ENCODE measurements at places on chromosomes 1 and 21.

- DNase-seq = no peak
These were observed 2.1 kb upstream of the CIART start for GRCh38 chr1:150280138-150280707.

DNA sequence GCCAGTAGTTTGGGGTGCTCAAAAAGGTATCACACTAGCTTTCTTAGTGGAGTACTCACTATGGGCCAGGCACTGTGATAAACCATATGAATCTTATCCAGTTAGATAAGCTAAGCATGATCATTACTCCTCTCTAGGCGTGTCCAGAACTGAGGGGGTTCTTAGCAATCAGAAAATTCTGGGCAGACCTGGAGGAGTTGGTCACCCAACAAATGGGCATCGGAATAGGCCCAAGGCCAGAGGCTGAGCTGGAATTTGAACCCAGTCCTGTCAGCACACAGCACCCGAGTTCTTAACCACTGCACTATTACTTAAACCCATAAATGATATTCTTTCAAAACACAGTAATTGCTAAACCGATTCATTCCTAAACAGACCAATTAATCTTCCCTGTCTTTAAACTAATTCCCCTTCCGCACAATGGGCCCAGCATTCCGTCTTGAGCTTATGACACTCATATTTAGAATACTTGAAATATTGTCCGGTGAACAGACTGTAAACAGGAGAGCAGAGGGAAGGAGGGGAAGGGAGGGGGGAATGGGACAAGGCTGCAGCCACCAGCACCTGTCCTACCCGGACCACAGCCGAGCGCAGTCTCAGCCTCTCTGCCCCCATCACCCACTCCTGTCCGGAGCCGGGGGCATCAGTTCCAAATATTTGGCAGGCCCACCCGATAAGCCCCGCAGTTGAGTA, 113.0 kb upstream of the GADD45A start:
- no peak for DNase-seq

- no peak for DNase-seq
These were observed 102.5 kb upstream of the CASZ1 start for GRCh38 chr1:10898921-10899320.

- DNase-seq = no peak
These were observed 408.0 kb downstream of the SIPA1L2 start for GRCh38 chr1:232221802-232222499.

GRCh38 chr1:51627672-51628071, 10.8 kb downstream of the OSBPL9 start:
- DNase-seq = peak; percentile 11

- DNase-seq = no peak
These were observed 1260.6 kb upstream of the ADGRL2 start for GRCh38 chr1:80540149-80540548.

DNA sequence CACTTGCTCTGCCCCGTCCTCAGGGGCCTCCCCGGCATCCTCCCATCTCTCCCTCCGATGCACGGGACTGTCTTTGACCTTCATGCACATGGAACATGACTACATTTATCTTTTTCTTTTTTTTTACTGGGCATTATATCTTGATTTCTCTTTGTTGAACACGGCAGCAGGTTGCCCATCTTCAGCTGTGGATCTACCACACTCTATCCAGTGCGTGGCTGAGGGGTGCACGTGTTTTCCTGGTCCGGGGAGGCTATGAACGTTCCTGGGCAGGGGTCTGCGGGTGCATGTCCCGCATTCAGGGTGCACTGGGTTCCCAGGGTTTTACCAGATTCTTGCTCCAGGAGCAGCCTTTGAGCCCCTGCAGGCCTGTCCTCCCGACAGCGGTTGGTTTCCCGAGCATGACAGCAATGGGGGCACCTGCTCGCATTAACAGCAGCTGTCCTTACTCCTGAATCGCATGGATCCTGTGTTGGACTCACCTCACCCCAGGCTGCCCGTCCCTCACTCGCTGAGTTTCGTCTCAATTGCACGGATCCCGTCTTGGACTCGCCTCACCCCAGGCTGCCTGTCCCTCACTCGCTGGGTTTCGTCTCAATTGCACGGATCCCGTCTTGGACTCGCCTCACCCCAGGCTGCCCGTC, 7.4 kb downstream of the POFUT2 start:
- DNase-seq = no peak

DNA sequence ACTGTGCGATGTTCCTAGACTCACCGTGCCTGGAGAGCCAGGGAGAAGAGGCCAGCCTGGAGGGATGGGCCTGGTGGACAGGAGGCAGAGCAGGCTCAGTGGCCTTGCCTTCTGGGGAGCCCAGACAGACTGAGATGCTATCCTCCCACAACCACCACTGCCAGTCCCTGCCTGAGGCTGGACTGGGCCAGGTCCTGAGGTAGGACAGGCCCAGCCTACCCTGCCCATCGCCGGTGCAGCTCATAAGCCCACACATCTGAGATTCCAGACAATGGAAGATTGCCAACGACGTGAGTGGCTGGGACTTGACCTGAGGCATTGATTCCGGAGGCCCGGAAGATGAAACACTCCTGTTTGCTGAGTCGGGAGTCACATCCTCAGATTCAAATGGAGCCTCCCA, 5.8 kb downstream of the CLEC20A start:
- no peak for DNase-seq

- DNase-seq = no peak
These were observed 184.5 kb downstream of the DHRS3 start for GRCh38 chr1:12433323-12434053.

DNA sequence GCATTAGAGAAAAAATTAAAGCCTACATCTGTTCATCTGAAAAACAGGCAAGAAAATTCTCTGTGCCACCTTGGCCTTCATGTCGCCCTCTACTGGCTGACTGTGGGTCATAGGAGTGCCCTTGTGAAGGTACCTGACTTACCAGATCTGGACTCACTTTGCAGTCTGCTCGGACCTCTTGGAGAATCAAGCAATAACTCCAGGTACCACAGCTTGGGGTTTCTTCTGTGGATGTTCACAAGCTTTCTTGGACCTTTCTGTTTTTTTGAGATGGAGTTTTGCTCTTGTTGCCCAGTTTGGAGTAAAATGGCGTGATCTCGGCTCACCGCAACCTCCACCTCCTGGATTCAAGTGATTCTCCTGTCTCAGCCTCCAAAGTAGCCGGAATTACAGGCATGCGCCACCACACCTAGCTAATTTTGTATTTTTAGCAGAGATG, 2.4 kb upstream of the PRAMEF18 start:
- peak; percentile 17 for DNase-seq

DNA sequence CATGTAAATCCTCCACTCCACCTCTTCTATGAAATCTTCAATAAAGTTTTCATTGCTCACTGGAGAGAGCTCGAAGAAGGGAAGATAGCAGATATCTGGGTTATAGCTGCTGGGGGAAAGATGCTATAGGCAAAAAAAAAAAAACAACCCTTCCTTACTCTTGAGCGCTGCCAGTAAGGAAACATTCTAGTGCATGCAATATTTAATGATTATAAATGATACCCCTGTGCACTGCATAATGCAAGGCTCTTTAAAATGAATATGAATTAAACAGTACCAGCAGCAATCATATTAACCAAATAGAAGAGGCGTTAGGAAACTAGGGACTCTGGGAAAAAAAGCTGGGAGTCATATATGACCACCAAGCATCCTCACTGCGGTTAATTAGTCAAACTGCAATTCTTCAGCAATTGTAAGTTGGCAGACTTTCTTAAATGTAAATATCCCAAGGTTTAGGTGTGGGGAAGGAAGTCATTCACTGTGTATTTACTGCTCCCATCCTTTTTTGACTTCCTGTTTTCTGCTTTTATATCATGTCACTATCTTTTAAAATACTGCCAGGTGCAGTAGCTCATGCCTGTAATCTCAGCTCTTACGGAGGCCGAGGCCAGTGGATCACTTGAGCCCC, 3.7 kb upstream of the DMRTB1 start:
- DNase-seq = no peak

DNA sequence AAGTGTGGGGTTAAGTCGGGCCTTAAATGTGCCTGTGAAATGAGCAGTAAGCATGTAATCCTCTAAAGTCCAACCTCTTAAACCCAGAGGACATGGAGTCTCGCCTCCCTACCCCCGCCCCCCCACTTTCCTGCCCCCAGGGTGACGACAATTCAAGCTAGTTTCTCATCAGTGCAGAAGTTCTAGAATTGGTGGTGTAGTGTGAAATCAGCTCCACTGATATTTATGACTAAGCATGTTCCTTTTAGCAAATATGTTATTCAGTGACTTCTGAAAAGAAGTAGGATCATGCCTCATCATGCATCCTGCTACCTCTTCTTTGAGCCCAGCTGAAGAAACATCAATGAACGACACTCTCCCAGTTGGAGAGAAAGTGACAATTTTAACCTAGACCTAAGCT, 2.6 kb upstream of the ABCB10 start:
- DNase-seq = no peak

DNA sequence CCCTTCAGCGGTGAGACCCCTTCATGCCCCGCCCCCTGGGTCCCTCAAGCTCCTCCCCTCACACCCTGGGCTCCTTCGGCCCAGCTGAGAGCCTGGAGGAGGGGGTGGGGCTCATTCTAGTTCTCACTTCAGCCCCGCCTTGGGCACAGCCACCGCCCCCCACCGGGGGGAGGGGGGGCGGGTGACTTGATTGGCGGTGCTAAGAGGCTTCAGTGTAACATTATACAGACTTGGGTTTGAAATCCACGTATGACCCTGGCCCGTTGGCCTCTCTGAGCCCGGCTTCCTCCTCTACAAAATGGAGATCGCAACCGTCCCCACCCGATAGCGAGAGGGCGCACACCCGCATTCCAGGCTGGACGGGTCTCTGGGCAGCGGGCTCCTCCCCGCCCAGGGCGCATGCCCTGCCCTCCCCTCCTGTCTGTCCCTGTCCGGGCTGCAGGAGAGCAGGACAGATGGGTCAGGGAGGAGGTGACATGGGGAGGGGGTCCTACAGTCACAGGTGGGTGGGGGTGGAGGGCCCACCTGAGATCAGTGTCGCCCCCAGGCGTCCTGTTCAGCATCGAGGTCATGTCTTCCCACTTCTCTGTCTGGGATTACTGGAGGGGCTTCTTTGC, 5.1 kb downstream of the CLCNKB start:
- peak; percentile 43 for DNase-seq

Data from CD4-positive, alpha-beta T cell treated with Interleukin-1 beta for 1 hour (primary cell).